Stimulated activated CD4-positive, alpha-beta T cell treated with anti-CD3 and anti-CD28 coated beads, Interleukin-15, amount 100 ng/mL, for 1 hour (primary cell): ENCODE measurements at places on chromosomes 5 and 9.

- no peak for DNase-seq
Measured at GRCh38 chr9:38278457-38278856, 114.0 kb upstream of the ALDH1B1 start.

DNA sequence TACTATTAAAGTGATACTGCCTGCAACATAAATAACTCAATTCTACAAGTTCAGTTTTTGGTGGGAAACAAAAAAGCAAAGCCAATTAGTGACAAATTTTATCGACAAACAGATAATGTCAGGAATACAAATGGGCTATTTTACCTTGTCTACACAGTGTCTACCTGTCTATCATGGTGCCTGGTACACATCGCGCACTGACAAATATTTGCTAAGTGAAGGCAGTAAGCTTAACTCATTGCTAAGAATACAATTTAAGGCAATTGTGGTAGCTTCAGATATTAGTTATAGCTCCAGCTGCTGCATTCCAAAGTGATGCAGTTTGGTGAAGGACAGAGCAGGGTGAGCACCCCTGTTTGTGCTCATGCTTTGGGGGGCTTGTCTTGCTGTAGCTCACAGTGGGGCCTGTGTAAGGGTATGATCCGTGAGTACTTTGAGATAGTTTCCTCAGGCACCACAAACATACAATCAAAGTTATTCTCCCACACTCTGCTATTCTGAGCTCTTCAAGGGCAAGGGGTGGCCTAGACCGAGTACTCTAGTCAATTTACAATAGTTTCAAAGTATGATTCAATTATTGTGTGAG is 24.7 kb downstream of the ELL2 start:
- no peak for DNase-seq

DNA sequence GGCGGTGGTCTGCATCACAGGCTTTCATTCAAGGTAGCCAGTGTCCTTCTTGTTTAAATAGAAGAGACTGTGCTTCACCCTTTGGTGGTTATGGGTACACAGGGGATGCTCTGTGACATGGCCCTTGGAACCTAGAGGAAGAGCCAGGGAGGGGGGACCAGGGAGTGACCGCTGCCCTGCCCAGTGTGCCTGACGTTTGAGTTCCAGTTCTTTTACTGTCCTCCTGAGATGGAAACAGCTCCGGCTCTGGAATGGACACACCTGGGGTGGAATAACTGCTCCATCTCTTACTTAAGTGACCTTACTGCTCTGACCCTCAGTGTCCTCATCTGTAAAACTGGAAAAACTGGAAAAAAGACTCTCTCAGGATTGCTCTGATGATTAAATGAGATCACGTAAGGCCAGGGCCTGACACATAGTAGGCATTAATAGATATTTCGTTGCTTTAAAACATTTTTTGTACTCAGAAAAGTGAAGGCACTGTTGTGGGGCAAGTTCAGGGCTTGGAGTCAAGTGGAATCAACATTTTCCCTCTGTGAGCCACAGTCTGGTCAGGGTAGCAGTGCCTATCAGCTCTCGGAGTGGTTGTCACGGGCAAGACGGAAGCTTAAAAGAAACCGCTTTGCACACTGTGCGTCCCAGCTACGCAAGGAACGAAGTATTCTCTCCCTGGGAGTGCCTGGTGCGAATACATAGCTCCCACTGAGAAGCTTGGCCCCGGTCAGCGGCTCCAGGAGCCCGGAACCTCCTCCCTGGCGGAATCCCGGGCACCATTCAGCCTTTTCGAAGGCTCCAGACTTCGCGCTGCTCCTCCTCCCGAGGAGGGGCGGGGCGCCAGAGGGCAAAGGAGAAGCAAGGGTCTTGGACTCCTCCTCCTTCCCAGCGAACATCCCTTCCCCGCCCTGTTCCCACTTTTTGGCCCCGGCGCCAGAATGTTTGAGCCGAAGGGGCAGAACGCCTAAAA is 5.8 kb downstream of the POU4F3 start:
- no peak for DNase-seq

DNA sequence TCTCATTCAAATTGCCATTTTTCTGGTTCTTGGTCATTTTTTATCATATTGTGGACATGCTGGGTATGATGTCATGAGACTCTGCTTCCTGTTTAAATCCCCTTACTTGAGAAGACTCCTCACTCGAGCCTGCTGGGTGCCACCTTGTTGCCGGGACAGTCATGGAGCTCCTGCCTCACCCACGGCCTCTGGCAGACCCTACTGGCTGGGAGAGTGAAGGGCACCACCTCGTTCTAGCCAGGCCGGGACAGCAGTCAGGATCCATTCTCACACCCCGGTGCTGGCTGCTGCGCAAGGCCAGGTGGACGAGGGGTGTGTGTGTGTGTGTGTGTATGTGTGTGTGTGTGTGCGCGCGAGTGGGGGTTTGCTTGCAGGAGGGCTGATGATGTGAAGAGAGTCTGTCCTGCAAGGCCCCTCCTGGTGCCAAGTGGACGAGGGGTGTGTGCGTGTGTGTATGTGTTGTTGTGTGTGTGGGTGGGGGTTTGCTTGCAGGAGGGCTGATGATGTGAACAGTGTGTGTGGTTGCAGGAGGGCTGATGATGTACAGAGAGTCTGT is 4.4 kb downstream of the CEP72 start:
- no peak for DNase-seq

DNA sequence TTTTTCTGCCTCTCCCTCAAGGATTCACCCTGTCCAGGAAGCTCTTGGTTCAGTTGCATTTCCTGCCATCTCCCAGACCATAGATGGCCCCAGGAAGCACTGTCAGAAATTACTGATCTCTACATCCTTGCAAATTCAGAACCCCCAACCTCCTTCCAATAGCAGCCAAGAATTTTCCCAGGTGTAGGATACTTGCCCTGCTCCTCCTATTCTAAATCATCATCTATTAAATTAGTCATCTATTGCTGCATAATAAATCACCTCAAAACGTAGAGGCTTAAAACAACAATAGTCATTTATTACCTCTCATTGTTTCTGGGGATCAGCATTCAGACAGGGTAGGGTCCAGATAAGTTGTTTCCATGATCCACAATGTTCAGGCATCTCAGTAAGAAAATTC is 26.1 kb upstream of the ADRA1B start:
- no peak for DNase-seq

GRCh38 chr5:95960667-95961616 is 709 bp downstream of the ELL2 start:
- DNase-seq = peak; percentile 73

DNA sequence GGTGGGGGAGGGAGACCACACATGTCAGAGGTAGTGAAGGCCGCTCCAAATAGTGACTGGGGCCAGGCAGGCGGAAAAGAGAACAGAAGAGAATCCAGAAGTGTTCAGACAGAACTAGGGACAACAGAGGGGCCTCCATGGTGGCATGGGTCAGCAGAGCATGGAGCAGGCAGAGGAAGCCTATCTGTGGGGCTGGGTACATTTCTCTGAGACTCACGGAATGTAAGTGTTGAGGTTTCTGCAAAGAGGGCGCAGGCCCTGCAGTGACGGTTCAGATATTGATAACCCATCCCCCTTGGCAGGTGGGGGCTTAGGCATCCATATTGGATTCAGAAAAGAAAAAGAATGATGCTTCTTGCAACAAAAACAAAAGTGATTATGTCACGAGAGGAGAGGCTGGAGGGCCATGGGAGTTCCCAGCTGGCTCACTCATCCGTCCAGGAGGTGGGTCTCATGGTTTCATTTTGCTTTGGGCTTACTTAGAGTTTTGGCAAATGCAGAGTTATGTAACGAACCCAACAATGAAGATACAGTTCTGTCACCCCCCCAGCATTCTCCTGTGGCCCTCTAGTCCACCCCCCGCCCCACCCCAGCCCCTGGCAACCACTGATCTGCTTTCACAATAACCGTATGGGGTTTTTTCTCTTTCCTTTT is 5.4 kb upstream of the RMND5B start:
- no peak for DNase-seq

DNA sequence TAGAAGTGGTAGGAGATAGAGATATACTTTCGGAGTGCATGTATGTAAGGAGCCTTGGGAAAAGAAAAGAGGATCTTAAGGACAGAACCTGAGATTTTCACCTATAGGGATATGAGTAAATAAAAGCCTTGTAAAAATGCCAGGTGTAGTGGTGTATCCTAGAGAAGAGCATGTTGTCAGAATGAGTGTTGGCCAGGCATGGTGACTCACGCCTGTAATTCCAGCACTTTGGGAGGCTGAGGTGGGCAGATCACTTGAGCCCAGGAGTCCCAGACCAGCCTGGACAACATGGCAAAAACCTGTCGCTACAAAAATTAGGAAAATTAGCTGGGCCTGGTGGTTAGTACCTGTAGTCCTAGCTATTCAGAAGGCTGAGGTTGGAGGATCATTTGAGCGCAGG is 76.0 kb downstream of the IPO11 start:
- no peak for DNase-seq

DNA sequence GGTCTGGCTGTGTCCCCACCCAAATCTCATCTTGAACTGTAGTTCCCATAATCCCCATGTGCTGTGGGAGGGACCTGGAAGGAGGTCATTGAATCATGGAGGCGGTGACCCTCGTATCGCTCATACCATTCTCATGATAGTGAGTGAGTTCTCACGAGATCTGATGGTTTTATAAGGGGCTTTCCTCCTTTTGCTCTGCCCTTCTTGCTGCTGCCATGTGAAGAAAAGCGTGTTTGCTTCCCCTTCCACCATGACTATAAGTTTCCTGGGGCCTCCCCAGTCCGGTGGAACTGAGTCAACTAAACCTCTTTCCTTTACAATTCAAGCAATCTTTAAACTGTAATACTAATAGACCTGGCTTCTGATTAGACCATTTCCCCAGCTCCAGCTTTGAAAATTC is 92.2 kb upstream of the SARDH start:
- no peak for DNase-seq

DNA sequence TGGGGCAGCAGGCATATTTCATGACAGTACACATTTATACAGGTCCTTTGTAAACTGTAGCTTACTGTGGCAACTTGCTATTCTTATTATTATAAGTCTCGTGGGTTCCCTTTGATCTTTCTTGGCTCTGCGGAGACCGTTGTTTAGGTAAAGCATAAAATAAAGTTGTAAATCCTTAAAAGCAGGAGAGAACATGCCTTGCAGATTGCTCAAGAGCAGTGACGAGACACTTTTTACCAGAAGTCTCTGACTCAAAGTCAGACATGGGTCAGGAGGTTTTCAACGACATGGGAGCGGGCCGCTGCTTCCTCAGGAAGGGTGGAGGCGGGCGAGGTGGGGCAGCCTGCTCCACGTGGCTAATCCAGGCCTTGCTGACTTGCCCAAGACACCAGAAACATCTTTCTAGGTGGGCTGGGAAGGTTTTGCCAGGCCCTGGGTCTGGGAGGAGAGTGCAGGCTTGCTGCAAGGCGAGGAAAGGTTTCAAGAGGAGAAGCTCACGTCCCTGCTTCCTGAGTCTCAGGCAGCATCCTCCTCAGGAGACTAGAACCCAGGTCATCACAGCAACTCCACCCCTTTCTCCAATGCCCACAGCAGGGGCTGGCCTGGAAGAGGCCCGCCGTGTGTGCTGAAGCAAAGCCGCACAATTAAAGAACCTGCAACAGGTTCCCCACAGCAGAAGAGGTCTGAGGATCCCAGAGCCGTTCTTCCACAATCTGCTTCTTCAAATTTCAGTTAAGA is 6.5 kb downstream of the TBC1D2 start:
- no peak for DNase-seq

DNA sequence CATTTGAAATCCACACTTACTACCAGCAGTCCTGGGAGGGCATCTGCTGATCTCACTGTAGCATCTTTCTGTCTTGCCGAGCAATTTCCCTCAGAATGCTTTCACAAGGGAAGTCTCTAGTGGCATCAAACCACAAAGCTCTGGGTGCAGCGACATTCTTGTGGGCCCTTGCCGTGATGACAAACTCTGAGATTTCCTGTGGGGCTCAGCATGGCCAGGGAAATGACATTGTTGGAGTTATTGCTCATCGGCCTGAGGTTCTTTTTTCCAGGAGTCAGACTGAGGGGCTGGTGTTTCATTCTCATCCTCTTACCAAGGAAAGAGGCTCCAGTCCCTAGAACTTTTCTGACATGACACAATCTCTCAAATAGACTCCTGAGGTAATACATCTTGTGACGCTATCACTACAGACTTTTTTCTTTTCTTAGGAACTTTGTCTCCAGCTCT is 51.4 kb downstream of the PFDN1 start:
- peak; percentile 14 for DNase-seq

DNA sequence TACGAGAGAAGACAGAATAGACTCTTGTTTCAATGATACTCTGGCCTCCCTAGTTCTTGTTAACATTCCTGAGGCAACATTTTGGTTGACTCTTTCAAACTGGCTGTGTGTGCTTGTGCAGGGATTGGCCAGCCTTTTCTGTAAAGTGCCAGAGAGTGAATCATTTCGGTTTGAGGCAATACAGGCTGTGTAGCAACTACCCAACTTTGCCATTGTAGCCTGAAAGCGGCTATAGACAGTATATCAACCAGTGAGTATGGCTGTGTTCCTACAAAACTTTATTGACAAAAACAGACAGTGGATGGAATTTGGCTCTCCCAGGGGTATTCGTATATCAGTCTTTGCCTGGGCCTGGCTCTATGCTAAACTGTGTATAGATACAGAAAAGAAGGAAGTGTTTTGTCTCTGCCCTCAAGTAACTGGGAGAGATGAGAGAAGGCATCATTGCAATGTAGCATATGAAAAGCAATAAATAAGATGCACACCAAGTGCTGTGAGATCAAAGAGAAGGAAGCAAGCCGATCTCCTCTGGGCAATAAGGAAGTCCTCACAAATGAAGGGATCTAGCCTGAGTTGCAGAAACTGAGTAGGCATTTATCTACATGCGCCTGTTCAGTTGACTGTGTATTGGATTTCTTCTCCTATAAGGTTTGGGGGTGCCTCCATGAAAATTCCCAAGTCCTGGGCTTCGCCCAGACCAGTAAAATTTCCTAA is 568.0 kb upstream of the KLF4 start:
- DNase-seq = no peak

DNA sequence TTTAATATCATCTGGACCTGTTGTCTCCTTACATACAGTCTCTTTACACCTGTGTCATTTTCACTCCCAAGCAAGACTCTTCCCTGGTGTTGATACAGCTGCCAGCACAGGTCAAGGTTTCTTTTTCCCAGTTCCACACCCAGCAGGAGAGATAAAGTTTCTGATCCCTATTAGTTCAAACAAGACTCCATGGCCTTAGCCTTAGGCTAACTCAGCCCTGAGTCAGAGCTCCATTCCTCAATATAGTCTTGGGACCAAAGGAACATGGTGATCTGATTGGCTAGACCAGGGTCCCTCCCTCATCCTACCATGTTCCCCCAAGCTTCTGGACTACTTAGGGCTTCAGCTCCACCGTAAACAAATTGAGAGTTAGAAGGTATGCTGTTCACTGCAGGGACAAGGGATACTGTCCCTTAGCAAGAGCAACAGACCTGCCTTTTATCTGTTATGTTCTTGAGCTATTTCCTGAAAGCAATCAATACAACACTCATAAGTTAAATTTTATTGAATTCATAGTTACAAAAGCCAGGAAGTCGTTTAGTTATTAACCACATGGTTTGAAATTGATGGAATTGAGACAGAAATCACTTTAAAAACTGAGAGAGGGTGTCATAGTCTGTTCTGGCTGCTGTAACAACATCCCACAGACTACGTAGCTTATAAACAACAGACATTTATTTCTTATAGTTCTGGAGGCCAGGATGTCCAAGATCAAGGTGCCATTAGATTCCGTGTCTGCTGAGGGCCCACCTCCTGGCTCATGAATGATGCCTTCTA is 20.5 kb downstream of the SLC1A1 start:
- DNase-seq = no peak
